Activated CD8-positive, alpha-beta memory T cell treated with anti-CD3 and anti-CD28 coated beads, Interleukin-2, amount 50 U/mL, for 4 hours (primary cell): ENCODE measurements at places on chromosomes 3 and 15.

GRCh38 chr3:70916375-70917055, 604.1 kb upstream of the MDFIC2 start:
- DNase-seq = no peak

- no peak for DNase-seq
Measured at GRCh38 chr3:15216501-15216900, 10.5 kb downstream of the CAPN7 start.

DNA sequence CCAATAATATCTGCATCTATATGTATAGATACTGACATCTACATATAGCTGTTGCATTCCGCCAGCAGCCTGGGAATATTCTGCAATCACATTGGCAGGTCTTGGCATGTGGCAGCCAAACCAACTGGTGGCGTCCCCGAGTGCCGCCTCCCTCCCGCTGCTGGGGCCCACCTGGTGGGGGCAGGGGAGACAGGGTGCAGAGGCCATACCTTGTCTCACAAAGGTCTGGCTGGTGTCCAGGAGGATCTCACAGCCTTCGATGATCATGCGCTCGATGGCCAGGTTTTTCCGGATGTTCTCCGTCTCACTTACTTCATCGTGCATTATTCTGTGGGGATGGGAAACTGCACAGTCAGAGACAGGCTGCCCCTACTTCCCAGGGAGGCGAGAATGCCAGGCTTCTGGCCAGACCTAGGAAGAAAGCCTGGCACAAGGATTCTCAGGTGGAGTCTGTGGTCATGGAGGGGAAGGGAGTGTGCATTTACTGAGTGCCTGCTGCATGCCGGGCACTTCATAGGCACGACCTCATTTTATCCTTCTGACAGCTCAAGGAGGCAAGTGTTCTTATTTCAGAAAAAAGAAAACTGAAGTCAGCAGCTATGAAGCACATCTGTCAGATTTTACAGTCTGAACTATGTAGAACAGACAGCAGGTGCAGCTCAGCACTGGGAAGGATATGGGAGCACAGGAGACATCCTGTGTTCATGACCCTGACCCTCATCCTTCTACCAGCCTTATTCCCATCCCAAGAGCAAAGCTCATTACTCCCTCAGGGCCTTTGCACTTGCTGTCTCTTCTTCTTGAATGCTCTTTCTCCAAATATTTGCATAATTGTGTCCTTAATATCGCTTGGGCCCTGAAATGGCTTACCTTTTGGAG, 62.8 kb downstream of the RASGRF1 start:
- no peak for DNase-seq

DNA sequence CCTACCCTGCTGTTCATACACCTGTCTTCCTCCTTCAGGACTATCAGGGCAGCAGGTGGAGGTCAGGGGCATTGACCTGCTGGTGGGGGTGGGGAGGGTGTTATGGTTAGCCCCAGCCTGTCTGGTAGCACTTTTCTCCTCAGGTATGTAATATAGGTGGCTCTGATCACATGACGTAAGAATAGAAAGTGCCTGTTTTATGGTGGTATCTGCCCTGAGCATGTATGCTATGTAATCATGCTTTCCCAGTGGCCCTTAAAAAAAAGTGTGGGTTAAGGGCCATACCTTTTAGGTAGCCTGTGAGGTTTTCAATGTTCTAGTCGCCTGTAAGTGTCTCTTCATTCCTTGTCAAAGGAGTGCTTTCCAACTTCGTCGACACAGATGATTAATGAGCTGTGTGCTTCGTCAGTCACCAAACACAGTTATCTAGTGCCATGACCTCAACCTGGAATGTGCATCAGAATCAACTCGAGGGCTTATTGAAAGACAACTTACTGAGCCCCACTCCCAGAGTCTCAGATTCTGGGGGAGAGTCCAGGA, 86.3 kb downstream of the KLHL25 start:
- DNase-seq = no peak

GRCh38 chr3:107992976-107993684, 97.7 kb downstream of the CD47 start:
- DNase-seq = no peak

DNA sequence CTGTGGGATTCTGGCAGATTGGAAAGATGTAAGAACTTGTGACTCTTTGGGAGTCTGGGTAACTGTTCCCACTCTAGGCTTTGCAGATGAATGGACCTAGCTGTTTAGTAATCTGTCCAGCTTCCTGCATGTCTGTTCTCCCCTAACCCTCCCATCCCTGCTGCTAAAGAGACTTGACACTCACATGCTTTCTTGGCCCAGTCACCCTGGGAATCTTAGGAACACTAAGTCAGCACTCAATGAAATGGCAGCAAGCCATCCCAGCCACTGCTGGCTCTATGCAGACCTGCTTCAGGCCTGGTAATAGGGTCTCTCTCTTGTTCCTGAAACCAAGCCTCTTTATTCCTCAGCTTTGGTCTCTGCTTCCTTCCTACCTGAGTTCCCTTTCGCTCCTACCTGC, 63.7 kb upstream of the THSD4 start:
- no peak for DNase-seq

- no peak for DNase-seq
Measured at GRCh38 chr3:41118461-41119390, 80.6 kb upstream of the CTNNB1 start.

GRCh38 chr3:107848351-107848915, 242.4 kb downstream of the CD47 start:
- DNase-seq = no peak

DNA sequence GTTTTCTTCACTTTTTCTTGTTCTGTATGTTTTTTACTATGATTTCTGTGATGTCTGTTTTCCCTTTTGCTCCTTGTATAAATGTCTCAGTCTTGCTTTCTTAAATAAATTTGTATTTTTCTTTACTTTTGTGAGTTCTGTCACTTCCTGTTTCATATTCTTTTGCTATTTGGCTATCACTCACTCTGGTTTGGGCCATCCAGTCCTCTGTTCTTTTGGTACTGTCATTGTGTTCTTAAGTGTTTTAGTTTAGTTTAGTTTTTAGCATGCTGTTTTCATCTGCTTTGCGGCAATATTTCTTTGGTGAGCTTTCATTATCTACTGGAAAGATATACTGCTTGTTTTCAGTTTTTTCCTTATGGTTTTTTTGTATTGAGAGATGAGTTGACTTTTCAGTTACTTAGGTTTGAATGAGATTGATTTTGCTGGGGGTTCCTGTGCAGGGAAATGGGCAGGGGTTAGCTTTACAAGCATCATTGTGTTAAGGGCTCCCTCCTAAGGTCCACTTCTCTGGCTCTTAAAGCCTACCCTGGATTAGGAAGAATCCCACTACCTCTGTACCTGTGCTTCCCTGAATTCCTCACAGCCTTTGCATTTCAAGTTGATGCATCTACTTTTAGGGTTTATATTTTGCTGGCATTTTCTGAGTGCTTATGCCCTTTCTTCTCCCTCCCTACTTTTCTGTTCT, 35.1 kb downstream of the PDCD6IP start:
- no peak for DNase-seq

- DNase-seq = no peak
Measured at GRCh38 chr3:7270731-7271130, 409.8 kb downstream of the GRM7 start.
